ENCODE measurements at places on chromosomes 12 and 14.

DNA sequence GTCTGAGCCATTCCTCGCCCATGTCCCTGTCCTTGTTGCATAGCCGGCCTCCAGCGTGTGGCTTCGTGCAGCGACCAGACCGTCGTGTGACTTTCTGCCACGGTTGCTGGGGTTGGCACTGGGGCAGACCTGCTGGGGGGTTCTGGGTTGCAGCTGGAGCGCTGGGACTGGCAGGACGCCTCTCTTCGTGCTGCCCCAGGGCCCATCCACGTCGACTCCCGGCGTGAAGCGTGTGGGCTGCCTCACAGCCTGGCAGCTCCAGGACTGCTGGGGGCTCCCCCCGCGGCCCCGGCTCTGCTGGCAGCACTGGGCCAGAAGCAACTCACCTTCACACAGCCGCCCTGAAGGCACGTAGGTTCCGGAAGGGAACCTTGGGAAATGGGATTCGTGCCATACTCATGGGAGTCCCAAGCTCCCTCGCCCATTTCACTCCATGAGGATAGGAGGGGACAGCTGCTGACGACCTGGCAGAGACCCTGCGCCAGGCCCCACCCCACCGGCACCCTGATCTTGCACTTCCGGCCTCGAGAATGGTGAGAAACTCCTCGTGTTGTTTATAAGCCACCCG is 51.9 kb downstream of the GALNT9 start:
- no peak for DNase-seq

DNA sequence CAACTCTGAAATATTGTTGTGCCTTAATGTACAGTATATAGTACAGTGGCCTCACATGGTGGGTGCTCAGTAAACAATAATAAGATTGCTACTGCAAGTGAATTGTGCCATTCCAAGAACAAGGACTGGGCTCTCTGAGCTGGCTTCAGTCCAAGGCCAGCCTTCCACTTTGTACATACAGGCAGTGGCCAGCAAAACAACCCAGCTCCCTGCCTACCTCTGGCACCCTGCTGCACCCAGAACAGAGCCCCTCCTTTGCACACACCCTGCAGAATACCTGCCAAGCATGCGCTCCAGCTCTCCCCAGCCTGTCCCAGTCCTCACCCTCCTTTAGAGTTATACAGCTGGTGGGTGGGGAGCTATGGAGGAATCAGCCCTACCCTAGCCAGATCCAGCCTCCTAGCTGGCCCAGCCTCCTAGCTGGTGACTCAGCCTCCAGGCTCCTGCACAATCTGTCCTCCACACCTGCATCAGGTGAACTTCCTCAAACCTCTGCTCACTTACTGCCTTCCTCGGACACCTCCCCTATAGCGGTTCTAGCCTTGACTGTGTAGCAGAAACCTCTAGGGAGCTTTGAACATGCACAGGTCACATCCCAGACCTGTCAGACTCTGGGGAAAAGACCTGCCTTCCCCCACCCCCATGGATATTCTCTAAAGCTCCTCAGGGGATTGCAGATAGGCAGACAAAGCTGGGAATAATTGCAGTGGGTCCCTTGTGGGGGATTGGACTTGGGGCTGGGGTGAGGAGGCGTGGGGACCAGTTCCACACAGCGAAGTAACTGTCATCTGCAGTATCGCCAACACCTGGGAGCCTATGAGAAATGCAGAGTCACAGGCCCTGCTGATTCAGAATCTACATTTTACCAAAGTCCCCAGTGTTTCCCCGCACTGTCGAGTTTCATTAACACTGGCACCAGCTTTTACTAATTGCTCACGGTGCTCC is 17.9 kb downstream of the ZDHHC22 start:
- no peak for DNase-seq

GRCh38 chr12:109766251-109766778 is 52.7 kb downstream of the FAM222A start:
- no peak for DNase-seq

DNA sequence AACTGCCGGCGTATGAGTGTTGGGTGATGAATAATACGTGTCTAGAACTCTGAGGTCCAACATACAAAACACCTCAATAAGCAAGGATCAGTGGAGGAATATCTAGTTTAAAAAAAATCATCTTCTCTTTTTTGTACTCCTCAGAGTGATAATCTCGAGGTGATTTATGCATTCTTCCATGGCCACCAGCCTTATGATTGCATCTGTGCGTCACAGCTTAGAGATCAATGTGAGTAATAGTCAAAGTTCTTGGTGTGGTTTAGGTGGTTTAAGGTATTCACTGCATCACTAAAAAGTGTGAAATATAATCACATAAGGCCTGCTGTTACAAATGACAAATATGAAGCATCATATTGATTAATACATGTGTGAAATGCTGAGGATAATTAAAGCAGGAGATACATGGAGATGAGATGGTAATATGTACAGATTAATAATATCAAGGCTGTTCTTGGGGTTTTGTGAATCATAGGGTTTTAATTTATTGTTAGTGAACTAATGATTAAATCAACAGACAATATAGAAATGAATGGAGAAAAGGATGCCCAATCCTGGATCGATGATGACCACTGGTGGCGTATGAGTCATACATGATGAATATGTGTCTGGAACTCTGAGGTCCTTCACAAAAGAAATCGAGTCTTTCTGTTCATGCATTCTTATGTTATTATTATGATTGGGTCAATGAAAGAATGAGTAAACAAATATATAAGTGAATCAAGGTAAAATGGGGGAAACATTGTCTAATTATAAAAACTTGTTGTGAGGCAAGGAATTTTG is 68.8 kb upstream of the RTL1 start:
- DNase-seq: no peak

- no peak for DNase-seq
Observed at GRCh38 chr12:94112121-94112520, 36.3 kb upstream of the PLXNC1 start.

GRCh38 chr12:53505555-53506449 is 1.5 kb downstream of the NPFF start:
- DNase-seq: no peak

GRCh38 chr14:100321473-100322137 is 1.5 kb upstream of the SLC25A47 start:
- DNase-seq: no peak

DNA sequence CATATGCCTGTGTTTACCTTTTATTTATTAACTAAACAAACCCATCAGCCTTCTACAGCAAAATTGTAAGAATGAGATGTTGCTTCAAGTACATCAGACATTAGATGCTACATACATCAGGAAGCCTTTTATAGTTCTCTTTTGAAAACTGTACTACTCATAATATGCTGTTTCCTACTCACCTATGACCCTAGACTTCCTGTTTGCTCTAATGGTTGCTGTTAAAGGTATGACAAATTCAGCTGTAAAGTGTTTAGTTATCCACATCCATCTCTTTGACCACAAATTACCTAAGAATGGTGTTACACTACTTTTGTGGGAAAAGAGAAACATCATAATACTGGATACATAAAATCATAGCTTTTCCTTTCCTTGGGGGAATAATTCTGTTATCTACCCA is 220.0 kb downstream of the RAD51B start:
- no peak for DNase-seq

GRCh38 chr14:74563233-74563585 is 48.8 kb downstream of the LTBP2 start:
- no peak for DNase-seq

GRCh38 chr14:51979088-51979709 is 10.1 kb upstream of the RTRAF start:
- peak; percentile 59 for DNase-seq

GRCh38 chr12:130877333-130877732 is 5.5 kb downstream of the RAN start:
- no peak for DNase-seq

GRCh38 chr12:129729170-129729569 is 174.7 kb downstream of the TMEM132D start:
- no peak for DNase-seq

DNA sequence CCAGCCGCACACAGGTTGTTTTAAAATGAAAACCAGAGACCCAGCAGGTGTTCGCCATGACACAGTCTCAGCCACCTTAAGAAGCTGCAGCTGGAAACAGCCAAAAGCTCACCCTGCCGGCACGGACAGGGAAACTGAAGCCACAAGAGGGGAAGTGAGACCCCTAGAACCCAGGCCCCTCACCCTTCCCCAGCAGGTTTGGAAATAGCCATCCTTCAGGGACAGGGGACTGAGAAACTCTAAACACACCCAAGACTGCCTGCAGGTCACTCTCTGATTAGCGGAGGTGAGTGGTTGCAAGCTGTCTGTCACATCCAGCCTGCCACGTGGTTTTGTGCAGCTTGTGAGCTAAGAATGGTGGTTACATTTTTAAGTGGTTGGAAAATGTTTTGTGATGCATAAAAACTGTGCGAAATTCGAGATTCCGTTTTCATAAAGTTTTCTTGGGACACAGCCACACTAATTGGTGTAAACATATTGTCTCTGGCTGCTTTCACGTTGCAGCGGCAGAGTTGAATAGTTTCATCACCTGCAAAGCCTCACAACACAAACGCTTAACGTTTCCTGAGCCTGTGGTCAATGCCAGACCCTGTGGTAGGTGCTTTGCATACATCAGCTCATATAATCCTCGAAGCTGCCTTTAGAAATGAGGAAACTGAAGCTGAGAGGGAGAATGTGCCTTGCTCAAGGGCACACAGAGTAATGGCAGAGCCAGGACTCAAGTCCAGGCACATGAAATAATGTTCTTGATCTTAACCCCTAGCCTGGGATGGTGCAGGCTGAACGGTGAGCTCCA is 1.7 kb upstream of the SELPLG start:
- no peak for DNase-seq

DNA sequence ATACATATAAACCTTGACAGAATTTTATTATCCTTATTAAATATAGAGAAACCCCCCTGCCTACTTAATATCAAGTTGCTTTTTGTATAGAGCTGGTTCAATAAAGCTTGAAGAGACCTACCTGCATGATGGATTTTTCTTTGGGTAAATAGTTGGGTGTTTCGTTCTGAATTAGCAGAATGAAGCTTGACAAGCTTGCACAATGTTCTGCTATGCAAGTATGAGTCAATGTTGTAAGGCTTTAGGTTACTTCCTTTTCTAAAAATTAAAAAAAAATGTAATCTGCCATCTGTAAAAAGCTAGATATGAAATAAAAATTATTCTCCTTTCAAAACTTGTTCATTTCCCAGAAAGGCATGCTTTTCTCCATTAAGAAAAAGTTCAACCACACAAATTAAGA is 1662.6 kb upstream of the SEL1L start:
- DNase-seq: no peak

DNA sequence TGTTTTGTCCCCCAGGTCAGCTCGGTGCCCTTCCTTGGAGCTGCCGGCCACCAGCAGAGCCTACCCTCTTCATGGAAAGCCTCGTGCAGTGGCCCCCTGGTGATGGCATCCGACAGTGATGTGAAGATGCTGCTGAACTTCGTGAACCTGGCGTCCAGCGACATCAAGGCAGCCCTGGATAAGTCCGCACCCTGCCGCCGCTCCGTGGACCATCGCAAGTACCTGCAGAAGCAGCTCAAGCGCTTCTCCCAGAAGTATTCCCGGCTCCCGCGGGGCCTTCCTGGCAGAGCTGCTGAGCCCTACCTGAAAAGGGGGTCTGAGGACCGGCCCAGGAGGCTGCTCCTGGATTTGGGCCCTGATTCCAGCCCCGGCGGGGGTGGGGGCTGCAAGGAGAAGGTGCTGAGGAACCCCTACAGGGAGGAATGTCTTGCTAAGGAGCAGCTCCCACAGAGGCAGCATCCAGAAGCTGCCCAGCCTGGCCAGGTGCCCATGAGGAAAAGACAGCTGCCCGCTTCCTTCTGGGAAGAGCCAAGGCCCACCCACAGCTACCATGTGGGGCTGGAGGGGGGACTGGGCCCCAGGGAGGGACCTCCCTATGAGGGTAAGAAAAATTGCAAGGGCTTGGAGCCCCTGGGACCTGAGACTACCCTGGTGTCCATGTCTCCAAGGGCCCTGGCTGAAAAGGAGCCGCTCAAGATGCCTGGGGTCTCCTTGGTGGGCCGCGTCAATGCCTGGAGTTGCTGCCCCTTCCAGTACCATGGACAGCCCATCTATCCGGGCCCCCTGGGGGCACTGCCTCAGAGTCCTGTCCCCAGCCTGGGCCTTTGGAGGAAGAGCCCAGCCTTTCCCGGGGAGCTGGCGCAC is 1.3 kb downstream of the FAM181A start:
- DNase-seq: no peak

DNA sequence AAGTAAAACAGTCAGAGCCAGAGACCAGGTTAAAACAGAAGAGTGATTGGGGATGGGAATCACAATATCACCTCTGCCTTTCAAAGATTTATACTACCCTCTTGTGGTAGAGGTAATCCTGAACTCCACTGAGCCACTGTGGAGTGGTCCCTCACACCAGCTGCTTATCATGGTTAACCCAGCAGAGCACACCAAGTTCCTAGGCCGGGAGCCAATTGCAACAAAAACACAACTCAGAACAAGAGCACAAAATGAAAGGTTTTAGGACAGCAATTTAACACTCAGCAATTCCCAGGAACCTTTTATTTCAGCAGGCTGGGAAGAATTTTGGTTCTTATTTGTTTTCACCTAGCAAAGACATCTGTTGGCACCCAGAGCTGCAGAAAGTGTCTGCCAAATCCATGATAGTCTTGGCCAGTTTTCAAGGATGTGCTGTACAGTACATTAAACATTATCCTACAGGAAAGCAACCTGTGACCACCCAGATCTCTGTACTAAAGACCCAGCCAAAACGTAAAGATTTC is 220.5 kb upstream of the ATXN7L3B start:
- peak; percentile 19 for DNase-seq

DNA sequence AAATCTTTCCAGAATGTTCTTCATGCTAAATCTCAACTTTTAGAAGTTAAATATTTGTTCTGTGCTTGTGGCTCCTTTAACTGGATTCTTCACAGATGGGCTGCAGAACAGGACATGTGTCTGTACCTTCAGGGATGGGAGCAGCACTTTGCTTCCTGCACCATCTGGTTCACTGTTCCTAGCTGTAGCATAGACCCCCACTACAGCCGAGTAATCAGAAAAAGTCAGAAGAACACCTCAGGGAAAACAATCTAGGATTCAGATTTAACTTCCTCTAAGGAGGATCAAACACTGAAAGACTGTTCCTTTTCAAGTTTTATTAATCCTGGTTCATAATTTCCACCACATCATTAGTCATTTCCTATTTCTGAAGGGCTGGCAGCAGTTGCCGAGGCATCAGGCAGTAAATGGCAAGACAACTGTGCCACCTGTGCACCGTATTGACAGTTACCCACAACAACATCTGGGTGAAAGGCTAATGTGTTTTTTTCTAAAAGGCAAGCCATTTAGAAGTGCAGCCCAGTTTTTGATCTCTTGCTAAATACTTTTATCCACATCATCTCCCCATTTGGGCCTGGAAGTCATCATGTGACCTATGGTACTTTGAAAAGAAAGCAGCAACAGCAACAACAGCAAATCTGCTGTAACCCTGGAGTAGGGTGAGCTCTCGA is 212.8 kb upstream of the BMP4 start:
- DNase-seq: no peak

GRCh38 chr14:91402348-91402747 is 15.3 kb downstream of the CCDC88C start:
- DNase-seq: no peak

GRCh38 chr12:112239881-112240280 is 114.5 kb downstream of the TRAFD1 start:
- DNase-seq: no peak

- DNase-seq: no peak
Observed at GRCh38 chr12:39372929-39373328, 70.0 kb downstream of the KIF21A start.
